ENCODE measurements at places on chromosomes 5 and 9.

DNA sequence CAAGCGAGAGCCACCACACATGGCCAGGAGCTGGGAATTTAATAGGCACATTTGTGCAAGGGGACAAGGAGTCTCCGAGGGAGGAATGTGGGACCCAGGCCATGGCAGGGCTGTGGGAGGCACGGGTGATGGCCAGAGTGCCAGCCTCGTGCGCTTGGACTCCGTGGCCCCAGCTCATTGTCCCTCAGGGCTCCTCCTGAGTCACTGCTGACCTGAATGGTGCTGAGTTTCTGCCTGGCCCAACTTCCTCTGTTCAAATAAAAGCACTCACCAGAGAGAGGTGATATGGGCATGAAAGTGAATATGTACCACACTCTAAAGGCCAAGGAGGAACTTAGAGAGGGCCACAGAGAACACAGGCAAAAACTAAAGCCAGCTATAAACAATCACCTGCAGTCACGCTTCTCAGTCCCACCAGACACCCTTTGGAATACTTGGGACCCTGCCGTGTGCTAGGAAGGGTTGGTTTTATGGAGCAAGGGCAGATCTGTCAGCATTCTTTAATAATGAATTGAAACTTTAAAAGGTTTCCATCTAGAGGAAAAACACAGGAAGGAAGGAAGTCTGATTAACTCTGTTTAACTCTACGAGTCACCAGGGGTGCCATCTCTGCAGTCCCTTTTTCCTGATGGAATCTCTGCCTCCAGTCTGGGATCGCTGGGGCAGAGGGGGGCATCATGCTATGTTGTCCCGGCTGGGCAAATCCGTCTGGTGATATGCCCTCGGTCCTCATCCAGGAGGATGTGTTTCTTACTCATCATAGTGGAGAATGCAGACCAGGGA lies 25.1 kb upstream of the UBE2QL1 start:
- no peak for DNase-seq

- no peak for DNase-seq
Observed at GRCh38 chr5:106737111-106737510, 933.6 kb downstream of the EFNA5 start.

DNA sequence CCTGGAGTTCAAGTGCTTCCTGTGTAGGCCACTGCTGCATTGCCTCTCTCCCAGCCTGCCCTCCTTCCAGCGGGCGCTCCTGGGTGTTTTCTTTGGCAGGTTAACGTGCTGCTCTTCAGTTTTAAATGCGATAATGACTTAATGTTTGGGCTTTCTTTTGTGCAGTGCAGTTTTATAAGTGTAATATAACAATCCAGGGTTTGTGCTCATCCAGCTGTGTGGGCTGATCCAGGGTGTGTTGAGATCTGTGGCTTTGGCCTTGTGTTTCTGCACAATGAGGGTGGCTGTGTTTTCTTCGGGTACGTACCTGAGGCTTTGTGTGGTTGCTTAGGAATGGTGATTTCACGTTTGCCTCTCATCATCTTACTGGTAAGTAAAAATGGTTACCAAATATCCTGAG lies 50.6 kb downstream of the PCSK5 start:
- DNase-seq, result no peak

GRCh38 chr5:45062044-45062443 lies 253.3 kb downstream of the MRPS30 start:
- no peak for DNase-seq

DNA sequence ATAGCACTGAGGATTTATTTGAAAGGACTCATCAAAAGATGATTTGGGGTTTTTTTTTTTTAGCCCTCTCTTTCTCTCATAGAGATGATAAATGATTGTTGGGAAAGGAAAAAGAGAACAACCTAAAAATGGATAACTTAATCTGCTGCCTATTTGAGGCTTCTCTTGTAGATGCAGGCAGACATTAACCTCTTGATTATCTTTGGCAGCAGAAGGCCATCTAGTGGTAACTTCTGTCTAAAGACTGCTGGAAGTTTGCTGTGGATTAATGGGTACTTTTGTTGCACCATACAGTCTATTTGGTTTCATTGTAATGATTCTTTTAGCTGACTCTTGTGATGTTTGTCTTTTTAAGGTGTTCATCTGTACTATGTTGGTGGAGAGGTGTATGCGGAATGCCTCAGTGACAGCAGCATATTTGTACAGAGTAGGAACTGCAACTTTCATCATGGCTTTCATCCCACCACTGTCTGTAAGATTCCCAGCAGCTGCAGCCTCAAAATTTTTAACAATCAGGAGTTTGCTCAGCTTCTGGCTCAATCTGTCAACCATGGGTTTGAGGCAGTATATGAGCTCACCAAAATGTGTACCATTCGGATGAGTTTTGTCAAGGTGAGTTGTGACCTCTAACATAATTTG lies 18.8 kb downstream of the SMIM32 start:
- no peak for DNase-seq

DNA sequence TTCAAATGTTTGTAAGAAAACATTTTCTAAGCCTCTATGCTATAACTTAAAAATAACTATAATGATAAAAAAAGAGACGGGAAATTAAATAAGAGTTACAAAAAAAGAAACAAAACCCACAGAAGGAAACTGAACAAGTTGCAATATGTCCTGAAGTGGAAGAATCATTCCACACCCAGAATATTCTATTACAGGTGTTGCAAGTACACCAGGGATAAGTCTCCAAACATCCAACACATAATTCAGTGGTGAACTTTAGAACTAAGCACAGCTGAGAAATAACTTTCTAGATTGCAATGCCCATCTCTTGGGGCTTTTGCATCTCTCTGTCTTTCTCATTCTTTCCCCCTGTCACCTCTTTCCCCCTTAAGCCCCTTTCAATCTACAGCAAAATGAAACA lies 325.2 kb downstream of the BRINP1 start:
- no peak for DNase-seq

DNA sequence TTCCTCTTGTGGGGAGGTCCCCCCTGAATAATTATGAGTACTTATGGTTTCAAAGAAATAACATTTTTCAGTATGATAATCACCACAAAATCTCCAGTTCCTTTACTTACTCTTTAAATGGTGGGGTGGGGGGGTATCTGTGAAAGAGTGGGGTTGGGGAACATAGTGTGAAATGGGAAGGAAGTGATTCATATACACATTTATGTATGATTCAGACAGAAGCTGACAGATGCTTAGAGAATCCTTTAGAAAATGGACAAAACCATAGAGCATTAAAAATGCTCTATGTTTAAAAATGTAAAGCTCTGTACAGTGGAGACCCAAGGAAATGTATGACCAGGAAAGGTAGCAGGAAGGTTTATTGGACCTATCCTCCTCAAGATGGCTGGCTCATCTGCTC lies 267.5 kb upstream of the GRIA1 start:
- no peak for DNase-seq

- no peak for DNase-seq
Observed at GRCh38 chr5:33114361-33114760, 326.4 kb upstream of the TARS1 start.

DNA sequence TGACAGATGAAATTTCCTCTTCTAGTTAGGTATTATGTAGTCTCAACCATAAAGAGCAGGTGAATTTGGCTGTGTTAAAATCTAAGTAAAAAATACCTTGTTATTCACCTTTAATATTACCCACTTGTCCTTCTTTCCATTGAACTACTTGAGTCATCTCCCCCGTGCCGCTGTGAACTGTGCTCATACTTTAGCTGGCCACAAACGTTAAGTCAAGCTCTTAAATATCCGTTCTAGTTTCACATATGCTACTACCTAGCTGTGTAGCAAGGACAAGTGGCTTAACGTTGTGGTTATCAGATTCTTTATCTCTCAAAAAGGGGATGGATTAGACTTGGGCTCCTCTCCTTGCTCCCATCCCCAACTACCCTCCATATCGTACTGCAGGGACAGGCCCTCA lies 110.4 kb downstream of the EFNA5 start:
- DNase-seq, result no peak

GRCh38 chr5:107553117-107553555 lies 117.6 kb downstream of the EFNA5 start:
- DNase-seq, result no peak

DNA sequence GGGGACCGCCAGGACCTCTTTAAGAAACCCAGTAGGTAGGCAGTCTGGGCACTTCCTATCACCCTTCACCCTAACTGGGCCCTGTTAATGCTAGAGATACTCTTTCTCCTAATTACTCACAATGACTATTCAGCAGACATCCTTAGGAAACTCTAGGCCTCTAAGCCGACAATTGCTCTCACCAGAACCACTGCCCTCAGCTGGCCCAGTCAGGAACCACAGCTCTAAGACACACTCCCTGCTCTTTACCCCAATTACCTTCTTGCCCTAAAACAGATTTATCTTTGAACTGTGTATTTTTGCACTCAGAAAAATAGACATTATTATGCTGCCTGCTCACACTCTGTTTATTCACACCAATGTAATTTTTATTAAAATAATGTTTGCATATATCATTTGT lies 432.6 kb upstream of the SLC30A5 start:
- peak; percentile 38 for DNase-seq

DNA sequence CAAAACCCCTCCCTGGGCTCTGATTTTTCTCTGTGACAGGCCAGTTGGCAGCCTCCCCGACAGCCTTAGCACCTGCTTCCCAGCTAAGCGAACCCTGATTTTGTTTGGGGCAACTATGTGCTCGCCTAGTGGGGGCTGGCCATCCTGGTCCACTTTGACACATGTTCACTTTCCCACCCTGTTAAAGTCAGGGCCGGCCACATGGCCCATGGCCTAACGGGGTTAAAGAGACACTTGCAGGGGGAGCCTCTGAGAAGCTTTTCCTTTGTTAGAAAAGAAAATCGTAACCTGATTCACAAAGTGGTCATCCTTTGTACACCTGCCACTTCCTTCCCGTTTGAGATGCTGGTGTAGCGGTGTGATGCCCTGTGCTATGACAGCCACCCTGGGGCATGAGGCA lies 1.3 kb upstream of the CACNA1B start:
- no peak for DNase-seq

- no peak for DNase-seq
Observed at GRCh38 chr5:71719063-71719964, at the start of gene CARTPT. TSS of gene CARTPT (plus strand) at chr5:71719275. CDS start at chr5:71719294, 19 bp downstream.

GRCh38 chr5:67306965-67307607 lies 110.5 kb upstream of the CD180 start:
- no peak for DNase-seq

GRCh38 chr5:114435885-114436299 lies 74.0 kb downstream of the KCNN2 start:
- DNase-seq, result no peak

GRCh38 chr5:68053202-68053601 lies 162.4 kb upstream of the PIK3R1 start:
- no peak for DNase-seq

DNA sequence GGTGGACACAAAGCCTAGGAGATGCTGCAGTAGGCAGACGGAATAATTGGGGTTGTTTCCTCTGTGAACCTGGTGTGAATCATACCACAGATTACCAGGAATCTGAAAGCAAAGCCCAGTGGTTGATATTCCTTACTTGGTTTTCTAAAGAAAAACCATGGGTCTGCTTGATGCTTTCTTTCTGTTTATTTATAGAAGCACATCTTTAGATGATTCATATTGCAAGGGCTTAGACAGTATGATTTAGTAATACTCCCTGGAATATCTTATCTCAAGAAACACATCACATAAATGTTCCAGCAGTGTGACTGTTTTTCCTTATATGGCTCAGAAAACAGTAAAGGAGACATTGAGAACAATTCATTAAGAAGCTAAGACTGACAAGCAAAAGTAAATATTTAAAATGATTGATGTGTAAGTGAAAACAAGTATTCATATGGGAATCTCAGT lies 623.3 kb downstream of the RAB3C start:
- DNase-seq, result no peak

GRCh38 chr9:123608104-123608503 lies 252.1 kb downstream of the CRB2 start:
- no peak for DNase-seq

GRCh38 chr9:95595721-95596295 lies 79.0 kb upstream of the PTCH1 start:
- DNase-seq, result no peak

GRCh38 chr5:155094455-155094854 lies 80.9 kb downstream of the KIF4B start:
- DNase-seq, result no peak

DNA sequence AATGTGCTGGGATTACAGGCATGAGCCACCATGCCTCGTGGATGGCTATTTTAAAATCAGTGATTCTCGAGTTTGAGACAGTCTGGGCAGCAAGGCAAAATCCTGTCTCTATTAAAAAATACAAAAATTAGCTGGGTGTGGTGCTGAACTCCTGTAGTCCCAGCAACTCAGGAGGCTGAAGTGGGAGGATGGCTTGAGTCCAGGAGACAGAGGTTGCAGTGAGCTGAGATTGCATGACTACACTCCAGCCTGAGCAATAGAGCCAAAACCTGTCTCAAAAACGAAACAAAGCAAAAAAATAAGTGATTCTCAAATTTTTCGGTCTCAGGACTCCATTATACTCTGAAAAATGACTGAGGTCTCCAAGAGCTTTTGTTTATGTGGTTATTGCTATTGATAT lies 47.9 kb upstream of the HSPA9 start:
- DNase-seq, result no peak

DNA sequence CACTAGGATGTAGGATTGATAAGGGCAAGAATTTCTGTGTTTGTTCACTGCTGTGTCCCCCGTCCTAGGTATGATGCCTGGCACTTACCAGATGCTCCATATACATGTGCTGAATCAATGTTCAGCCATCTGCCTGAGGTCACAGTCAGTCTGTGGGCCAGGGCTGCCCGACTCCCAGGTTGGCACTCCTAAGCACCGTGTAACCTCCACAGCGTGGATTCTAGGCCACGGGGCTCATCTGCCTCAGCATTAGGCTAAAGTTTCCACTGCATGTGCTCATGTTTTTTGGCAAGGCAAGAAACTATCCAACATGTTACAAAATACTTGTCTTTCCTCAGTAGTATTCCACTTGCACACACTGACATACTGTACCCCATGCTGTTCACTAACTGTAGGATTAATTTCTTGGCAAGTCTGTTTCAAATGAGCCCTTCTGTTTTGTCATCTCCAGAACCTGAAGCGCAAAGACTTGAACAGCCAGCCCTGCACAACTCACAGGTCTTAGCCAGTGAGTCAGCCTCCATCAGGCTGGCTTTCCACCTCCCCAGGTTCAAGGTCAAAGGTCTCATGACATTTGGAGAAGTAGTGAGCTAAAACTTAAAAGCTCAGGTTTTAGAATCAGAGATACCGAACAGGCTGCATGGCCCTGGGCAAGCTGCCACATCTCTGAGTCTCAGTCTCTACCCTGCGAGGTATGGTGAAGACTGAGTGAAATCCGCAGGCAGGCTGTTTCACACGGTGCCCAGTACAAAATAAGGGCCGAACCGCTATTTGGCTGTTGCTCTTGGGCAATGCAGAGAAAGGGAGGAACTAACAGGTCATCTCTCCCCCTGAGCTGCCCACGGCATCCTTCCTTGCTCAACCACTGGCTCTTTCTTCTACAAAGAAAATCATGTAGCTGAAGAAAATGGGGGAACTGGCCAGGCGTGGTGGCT lies 7.2 kb downstream of the TOR1A start:
- DNase-seq, result no peak

- no peak for DNase-seq
Observed at GRCh38 chr5:120690621-120691407, 226.7 kb downstream of the PRR16 start.

- DNase-seq, result no peak
Observed at GRCh38 chr9:99831857-99832557, 10.3 kb downstream of the NR4A3 start.
